ENCODE measurements at places on chromosomes 12 and 14.

DNA sequence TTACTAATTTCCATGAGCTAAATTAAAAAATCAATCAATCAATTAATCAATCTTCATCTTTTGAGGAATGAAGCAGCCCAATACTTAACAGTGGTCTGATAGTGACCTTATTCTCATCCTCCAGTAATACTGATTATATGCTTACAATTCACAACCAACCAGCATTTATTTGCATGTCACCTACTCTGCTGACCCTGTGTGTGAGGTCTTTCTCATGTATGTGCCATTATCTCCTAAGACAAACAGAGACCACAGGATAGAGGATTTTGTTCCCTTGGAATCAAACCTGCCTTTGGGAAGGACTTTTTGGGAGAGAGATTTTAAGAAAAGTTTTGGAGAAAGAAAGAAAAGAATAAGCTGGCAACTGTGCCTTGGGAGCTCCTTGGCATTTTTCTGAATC lies 197.2 kb downstream of the NRXN3 start:
- H3K27ac ChIP-seq = no peak overlapping the region
- no peak for DNase-seq
- H3K36me3 ChIP-seq = no peaks in the 10 kb centered on the region
- H3K27me3 ChIP-seq = peaks cover 8% of the 10 kb centered on the region

DNA sequence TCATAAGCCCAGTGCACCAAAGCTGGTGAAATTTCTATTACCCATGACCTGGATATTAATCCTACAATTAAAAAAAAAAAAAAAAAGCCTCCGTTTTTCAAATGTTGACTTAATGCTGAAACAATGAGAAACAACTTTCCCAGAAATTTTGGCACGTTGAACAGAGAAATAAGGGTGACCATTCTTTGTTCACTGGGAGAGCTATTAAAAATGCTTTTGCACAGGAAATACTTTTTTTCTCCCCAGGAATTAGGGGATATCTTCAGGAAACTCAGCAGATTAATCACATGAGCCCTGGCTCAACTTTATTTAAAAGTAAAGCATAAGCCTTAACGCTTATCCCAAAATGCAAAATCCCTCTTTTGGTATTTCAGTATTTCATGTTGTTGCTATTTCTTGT lies 54.8 kb upstream of the FLRT2 start:
- no peaks in the 10 kb centered on the region for H3K36me3 ChIP-seq
- no peaks in the 10 kb centered on the region for H3K4me1 ChIP-seq
- DNase-seq = no peak
- H3K27me3 ChIP-seq = no peaks in the 10 kb centered on the region
- no peak overlapping the region for H3K4me3 ChIP-seq
- H3K27ac ChIP-seq = no peak overlapping the region

- DNase-seq = no peak
- no peak overlapping the region for H3K4me3 ChIP-seq
- H3K4me1 ChIP-seq = no peaks in the 10 kb centered on the region
- H3K36me3 ChIP-seq = no peaks in the 10 kb centered on the region
- no peak overlapping the region for H3K27ac ChIP-seq
- peaks cover 2% of the 10 kb centered on the region for H3K27me3 ChIP-seq
Measured at GRCh38 chr12:58393152-58393551, 451.8 kb downstream of the ATP23 start.

- no peak overlapping the region for H3K27ac ChIP-seq
- DNase-seq = no peak
- H3K36me3 ChIP-seq = no peaks in the 10 kb centered on the region
- peaks cover 13% of the 10 kb centered on the region for H3K4me1 ChIP-seq
- H3K4me3 ChIP-seq = no peak overlapping the region
- H3K27me3 ChIP-seq = no peaks in the 10 kb centered on the region
Measured at GRCh38 chr12:49478949-49479664, 59.7 kb upstream of the KCNH3 start.

- no peak overlapping the region for H3K4me3 ChIP-seq
- no peak for DNase-seq
- H3K27ac ChIP-seq = no peak overlapping the region
- peaks cover 16% of the 10 kb centered on the region for H3K27me3 ChIP-seq
- no peaks in the 10 kb centered on the region for H3K36me3 ChIP-seq
Measured at GRCh38 chr12:124123296-124124000, 150.4 kb downstream of the ZNF664 start.

GRCh38 chr12:89344043-89344861 lies 8.0 kb downstream of the DUSP6 start:
- no peak overlapping the region for H3K4me3 ChIP-seq
- peaks cover 2% of the 10 kb centered on the region for H3K27me3 ChIP-seq
- peaks cover 55% of the 10 kb centered on the region for H3K4me1 ChIP-seq

GRCh38 chr14:65813760-65814384 lies 401.3 kb downstream of the FUT8 start:
- H3K4me1 ChIP-seq = no peaks in the 10 kb centered on the region
- H3K36me3 ChIP-seq = no peaks in the 10 kb centered on the region
- no peak overlapping the region for H3K27ac ChIP-seq
- no peak overlapping the region for H3K4me3 ChIP-seq

- no peaks in the 10 kb centered on the region for H3K36me3 ChIP-seq
- H3K27me3 ChIP-seq = peaks cover 4% of the 10 kb centered on the region
- no peaks in the 10 kb centered on the region for H3K4me1 ChIP-seq
- no peak overlapping the region for H3K4me3 ChIP-seq
- DNase-seq = no peak
Measured at GRCh38 chr12:66999141-66999540, 270.0 kb upstream of the CAND1 start.

- H3K4me3 ChIP-seq = no peak overlapping the region
- H3K4me1 ChIP-seq = no peaks in the 10 kb centered on the region
- H3K27me3 ChIP-seq = no peaks in the 10 kb centered on the region
- no peaks in the 10 kb centered on the region for H3K36me3 ChIP-seq
- no peak overlapping the region for H3K27ac ChIP-seq
- no peak for DNase-seq
Measured at GRCh38 chr12:105813201-105813600, 325.6 kb downstream of the NUAK1 start.

GRCh38 chr14:96532632-96533031 lies 30.4 kb downstream of the PAPOLA start:
- H3K4me1 ChIP-seq = peaks cover 11% of the 10 kb centered on the region
- H3K36me3 ChIP-seq = peaks cover 89% of the 10 kb centered on the region
- no peaks in the 10 kb centered on the region for H3K27me3 ChIP-seq
- DNase-seq = no peak
- H3K4me3 ChIP-seq = no peak overlapping the region
- no peak overlapping the region for H3K27ac ChIP-seq

DNA sequence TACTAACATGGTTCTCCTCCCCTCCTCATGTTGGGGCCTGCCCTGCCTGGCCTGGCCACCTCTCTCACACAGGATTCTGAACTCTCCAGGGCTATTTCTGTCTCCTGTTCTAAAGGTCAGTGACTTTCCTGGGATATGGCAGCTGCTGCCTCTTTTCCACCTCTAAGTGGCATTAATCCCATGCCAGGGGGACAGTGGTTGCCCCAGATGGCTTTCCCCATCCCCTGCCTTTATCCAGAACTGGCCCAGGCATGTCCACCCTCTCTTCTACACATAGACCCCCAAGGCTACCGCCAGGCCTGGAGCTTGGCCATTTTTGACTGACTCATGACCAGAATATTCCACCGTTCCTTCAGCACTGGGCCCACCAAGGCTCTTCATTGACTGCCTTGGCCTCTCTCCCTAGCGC lies 90.4 kb downstream of the IRF2BPL start:
- H3K27ac ChIP-seq = no peak overlapping the region
- peaks cover 20% of the 10 kb centered on the region for H3K4me1 ChIP-seq
- H3K36me3 ChIP-seq = no peaks in the 10 kb centered on the region
- no peaks in the 10 kb centered on the region for H3K27me3 ChIP-seq

DNA sequence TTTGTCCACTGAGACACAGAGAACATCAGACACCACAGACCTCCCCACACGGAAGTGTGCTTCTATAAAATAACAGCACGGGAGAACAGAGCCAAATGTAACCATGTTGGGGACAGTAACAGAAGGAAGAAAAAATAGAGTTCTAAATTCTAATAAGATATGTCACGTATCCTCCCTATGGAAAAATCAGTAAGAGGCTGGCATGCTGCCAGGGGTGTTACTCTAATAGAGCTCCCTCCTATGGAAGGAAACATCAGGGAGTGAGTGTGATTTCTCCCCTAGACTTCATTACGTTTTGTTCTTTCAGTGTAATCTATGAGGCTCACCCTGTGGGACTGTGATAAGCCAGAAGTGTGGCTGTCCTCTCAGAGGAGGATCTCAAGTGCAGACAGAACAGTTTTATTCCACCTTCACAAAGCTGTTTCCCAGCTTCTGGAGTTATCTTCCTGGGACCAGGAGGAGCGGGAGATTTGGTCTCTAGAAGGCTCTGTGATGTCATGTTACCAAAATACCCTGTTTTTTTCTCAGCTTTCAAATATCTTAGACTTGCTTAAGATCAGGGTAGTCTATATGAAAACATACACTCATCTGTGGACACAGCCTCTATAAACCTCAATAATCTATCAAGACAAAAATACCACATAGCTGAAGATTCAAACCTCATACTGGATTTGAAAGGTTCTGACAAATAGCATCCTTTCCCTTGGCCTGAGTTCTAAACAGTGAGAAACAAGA lies 69.3 kb downstream of the ZFC3H1 start:
- no peak overlapping the region for H3K4me3 ChIP-seq
- peaks cover 46% of the 10 kb centered on the region for H3K27me3 ChIP-seq
- H3K27ac ChIP-seq = no peak overlapping the region
- no peak for DNase-seq
- H3K4me1 ChIP-seq = no peaks in the 10 kb centered on the region

DNA sequence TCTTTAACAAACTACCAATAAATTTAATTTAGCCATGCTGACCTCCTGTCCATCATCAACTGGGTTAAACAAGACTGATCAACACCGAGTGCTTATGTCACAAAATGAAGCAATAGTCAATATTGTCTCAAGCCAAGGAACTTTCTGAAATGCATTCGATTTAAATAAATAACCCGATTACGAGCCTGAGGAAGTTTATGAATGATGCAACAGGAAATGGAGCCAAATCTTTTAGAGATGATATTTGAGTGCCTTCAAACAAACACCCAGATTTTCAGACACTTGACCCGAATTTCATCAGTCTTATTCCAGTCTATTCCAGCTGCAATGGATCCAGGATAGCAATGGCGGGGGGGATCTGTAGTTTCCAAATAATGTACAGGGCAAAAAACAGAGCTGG lies 27.9 kb downstream of the FAR2 start:
- no peaks in the 10 kb centered on the region for H3K36me3 ChIP-seq
- no peak overlapping the region for H3K4me3 ChIP-seq

DNA sequence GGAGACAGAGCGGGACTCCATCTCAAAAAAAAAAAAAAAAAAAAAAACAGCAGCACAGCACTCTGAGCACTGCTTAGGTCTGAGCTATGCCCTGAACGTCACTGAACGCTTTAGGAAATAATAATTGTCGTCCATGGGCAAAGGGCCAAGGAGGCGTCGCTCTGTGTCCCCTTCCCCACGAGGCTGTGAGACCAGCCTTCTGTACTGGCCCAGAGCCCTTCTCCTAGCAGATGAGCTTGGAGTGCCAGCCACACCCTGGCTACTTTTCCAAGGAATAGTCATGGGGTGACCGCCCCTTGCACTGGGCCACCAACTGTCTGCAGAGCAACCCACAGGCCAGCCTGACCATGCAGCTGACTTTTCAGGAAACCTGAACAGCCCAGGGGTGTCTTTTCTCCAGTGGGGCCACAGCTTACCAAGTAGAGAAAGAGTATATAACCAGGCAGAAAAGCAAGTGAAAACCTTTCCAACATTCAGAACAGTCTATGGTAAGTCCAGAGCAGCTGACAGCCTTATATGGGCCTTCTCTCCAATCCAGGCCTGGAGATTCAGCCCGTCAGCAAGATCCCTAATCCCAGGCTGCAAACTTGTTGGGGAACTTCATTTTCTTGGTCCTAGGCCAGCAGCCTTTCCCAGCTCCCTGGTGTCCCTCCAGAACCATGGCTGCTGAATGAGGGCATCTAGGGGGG lies 28.5 kb downstream of the CD9 start:
- H3K27ac ChIP-seq = no peak overlapping the region
- H3K36me3 ChIP-seq = no peaks in the 10 kb centered on the region
- H3K4me1 ChIP-seq = peaks cover 36% of the 10 kb centered on the region
- no peak for DNase-seq
- H3K4me3 ChIP-seq = no peak overlapping the region

DNA sequence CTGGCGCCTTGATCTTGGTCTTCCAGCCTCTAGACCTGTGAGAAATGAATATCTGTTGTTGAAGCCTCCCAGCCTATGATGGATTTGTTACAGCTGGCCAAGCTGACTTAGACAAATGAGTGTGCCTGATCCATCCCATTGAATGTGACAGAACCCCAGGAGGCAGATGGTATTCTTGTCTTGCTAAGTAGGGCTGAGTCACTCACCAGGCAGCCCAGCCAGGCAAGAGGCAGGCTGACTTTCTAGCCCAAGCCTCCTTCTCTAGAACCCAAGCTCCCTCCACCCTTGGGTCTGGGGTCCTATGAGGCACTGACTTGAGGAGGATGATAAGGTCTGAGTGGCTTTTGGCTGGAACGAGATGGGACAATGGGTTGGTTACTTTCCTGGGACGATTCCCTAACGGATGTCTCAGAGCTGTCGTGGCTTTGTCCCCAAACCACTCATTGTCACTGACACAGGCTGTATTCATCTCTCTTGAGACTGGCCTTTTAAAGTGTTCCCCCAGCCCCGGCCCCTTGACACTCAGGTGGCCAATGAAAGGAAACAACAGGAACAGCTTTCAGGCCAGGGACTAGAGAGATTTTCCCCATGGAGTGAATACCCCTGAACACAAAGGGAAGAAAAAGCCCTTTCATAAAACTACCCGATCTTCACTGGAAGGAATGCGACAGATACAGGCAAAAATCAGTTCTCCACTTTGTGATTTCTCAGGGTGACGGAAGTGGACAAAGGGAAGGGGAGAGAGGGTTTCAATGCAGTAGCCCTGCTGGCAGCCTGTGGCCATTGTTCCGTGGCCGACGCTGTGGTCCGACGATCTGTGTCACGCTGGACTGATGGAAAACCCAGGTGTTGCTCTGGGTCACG lies 264.2 kb downstream of the AACS start:
- H3K36me3 ChIP-seq = no peaks in the 10 kb centered on the region
- H3K27ac ChIP-seq = no peak overlapping the region
- H3K4me1 ChIP-seq = no peaks in the 10 kb centered on the region
- no peak for DNase-seq
- H3K27me3 ChIP-seq = peaks cover 53% of the 10 kb centered on the region
- H3K4me3 ChIP-seq = no peak overlapping the region

- no peaks in the 10 kb centered on the region for H3K4me1 ChIP-seq
- H3K27ac ChIP-seq = no peak overlapping the region
- H3K4me3 ChIP-seq = no peak overlapping the region
- H3K27me3 ChIP-seq = no peaks in the 10 kb centered on the region
- no peaks in the 10 kb centered on the region for H3K36me3 ChIP-seq
Measured at GRCh38 chr12:82600379-82600778, 86.3 kb upstream of the TMTC2 start.

GRCh38 chr12:72289633-72290032 lies 17.5 kb downstream of the TRHDE start:
- H3K27ac ChIP-seq = no peak overlapping the region
- H3K4me1 ChIP-seq = no peaks in the 10 kb centered on the region
- H3K4me3 ChIP-seq = no peak overlapping the region
- no peaks in the 10 kb centered on the region for H3K36me3 ChIP-seq

GRCh38 chr14:54349713-54350112 lies 47.1 kb upstream of the CDKN3 start:
- peaks cover 34% of the 10 kb centered on the region for H3K27me3 ChIP-seq
- no peaks in the 10 kb centered on the region for H3K36me3 ChIP-seq
- peaks cover 2% of the 10 kb centered on the region for H3K4me1 ChIP-seq
- no peak overlapping the region for H3K4me3 ChIP-seq
- H3K27ac ChIP-seq = no peak overlapping the region
- no peak for DNase-seq

Measured in activated T-cell treated with anti-CD3 and anti-CD28 coated beads, Interleukin-2, amount 50 U/mL, for 24 hours (primary cell).